Spinal cord (tissue), 10 donors: ENCODE measurements at places on chromosomes 5 and 9. TPM values are rescaled to one million over a fixed set of nuclear protein-coding genes. Genes with fewer than 3 reads are reported as not detected.

MPDZ gene
- polyA plus RNA-seq, result 72.8 TPM

GPR150 gene
- 0.57 TPM for polyA plus RNA-seq

EIF4E1B gene
- polyA plus RNA-seq, result 4.0 TPM

FOXE1 gene
- polyA plus RNA-seq, result not detected

EPB41L4B gene
- 42.8 TPM for polyA plus RNA-seq

FST gene
- polyA plus RNA-seq, result 4.5 TPM
